ENCODE measurements at places on chromosomes 12 and 14. TPM values are rescaled to one million over a fixed set of nuclear protein-coding genes. Genes with fewer than 3 reads are reported as not detected.

DNA sequence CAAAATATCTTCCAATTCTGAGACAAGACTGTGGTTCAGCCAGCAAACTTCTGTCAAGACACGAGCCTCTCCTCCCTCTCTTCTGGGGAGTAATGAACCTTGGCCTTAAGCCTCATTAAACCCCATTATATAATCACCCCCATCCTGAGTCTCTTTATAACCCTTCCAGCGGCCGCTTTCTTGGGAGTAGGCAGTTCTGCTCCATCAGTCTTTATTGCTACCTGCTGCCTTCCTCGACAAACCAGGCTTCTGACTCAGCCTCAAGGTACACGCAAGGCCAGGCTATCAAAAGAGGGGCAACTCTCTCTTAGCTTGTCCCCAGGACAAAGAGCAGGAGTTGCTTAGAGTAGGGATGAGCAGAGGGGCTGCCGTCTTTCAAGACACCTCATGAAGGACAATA lies 300.8 kb upstream of the NOS1 start:
- H3K36me3 ChIP-seq, result no peaks in the 10 kb centered on the region
- no peak overlapping the region for H3K4me3 ChIP-seq
- DNase-seq, result no peak
- no peak overlapping the region for H3K27ac ChIP-seq
- H3K4me1 ChIP-seq, result no peaks in the 10 kb centered on the region
- no peaks in the 10 kb centered on the region for H3K27me3 ChIP-seq

PRB2 gene
- not detected for total RNA-seq

PRIMA1 gene
- 9.8 TPM for total RNA-seq

OTOGL gene
- total RNA-seq, result not detected

DNA sequence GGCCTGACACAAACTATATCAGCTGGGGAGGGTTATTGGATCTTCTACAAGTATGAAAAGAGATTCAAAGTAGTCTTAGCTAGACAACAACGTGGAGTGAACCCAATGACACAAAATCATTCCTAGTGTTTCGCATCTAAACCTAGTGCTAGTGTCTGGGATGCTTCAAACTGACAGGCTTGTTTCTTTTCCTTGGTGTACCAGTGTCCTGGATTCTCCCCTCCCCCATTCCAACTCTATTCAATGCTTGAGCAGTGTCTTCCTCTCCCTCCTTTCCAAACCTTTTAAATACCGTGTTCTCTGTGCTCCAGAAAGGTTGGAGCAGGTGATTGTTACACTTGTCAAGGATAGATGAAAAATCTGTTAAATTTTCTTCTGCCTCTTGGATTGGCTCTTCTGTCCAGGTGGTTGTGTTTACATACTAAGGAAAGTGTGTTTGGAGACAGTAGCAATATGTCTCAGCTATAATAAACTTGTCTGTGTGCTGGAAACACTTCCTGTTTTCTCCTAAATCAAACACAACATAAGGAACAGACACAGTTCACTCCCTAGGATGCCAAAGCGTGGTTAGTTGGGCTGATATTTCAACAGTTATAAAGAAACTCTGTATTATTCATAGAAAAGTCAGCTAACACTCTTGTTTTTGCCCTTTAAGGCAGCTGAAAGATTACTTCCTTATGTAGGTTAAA lies 14.4 kb upstream of the GUCY2C start:
- H3K4me3 ChIP-seq, result no peak overlapping the region
- peak; percentile 31 for DNase-seq
- peaks cover 7% of the 10 kb centered on the region for H3K4me1 ChIP-seq
- H3K27ac ChIP-seq, result no peak overlapping the region
- H3K27me3 ChIP-seq, result no peaks in the 10 kb centered on the region

GRCh38 chr14:102806447-102806846 lies 29.2 kb downstream of the TRAF3 start:
- H3K27ac ChIP-seq, result no peak overlapping the region
- H3K4me1 ChIP-seq, result no peaks in the 10 kb centered on the region
- H3K36me3 ChIP-seq, result no peaks in the 10 kb centered on the region

- H3K4me1 ChIP-seq, result no peaks in the 10 kb centered on the region
- no peaks in the 10 kb centered on the region for H3K27me3 ChIP-seq
- DNase-seq, result no peak
- H3K27ac ChIP-seq, result no peak overlapping the region
- H3K4me3 ChIP-seq, result no peak overlapping the region
- no peaks in the 10 kb centered on the region for H3K36me3 ChIP-seq
These were observed 311.4 kb downstream of the BCL11B start for GRCh38 chr14:98960617-98961013.

DNA sequence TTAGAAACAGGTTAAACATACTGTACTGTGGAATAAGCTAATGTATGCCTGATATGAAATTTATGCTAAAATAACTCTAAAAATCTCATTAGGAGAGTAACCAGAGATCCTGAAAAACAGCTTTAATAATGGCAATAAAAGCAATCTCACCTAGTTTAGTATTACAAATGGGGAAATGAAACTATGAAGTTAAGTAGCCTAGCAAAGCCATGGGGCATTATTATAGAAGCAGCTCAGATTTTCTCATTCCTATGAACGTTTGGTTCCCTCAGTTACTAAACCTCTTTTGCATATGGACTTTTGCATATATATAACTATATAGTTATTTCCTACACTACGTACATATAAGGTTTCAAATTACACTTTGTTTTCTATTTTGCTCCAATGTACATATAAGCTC lies 25.0 kb upstream of the APPL2 start:
- H3K27me3 ChIP-seq, result no peaks in the 10 kb centered on the region
- DNase-seq, result no peak
- H3K4me3 ChIP-seq, result no peak overlapping the region
- no peaks in the 10 kb centered on the region for H3K36me3 ChIP-seq
- H3K4me1 ChIP-seq, result no peaks in the 10 kb centered on the region
- no peak overlapping the region for H3K27ac ChIP-seq

DNA sequence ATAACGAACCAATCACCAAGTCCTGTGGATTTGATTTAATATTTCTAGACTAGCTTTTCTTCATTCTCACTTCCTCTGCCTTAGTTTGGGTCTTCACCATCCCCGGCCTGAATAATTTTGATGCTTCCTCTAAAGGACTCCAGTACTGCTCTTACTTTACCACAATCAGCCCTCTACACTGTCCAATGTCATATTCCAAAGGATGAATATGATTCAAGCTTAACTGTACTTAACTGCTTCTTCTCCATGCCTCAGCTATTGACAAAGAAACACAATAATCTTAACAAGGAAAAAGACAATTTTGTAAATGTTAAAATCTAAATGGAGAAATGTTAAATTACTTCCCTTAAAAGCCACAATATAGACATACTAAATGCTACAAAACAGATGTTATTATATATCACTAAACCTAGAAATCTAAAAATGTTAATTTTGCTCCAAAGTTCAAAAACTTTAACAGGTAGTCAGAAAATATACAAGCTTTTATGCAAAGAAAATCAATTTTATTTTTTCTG lies 70.2 kb downstream of the STXBP6 start:
- H3K36me3 ChIP-seq, result no peaks in the 10 kb centered on the region
- H3K4me3 ChIP-seq, result no peak overlapping the region
- no peaks in the 10 kb centered on the region for H3K27me3 ChIP-seq
- H3K27ac ChIP-seq, result no peak overlapping the region
- DNase-seq, result no peak
- peaks cover 38% of the 10 kb centered on the region for H3K4me1 ChIP-seq

Measured in stomach (tissue), 19 donors.